CD14-positive monocyte (primary cell): ENCODE measurements at places on chromosomes 4 and X. TPM values are rescaled to one million over a fixed set of nuclear protein-coding genes. Genes with fewer than 3 reads are reported as not detected.

The SCML2 gene
- 0.27 TPM for polyA plus RNA-seq

The ALAS2 gene
- polyA plus RNA-seq = 1.1 TPM

The RCHY1 gene
- 10.7 and 23.0 TPM in 2 replicates for polyA plus RNA-seq

The ADH4 gene
- polyA plus RNA-seq = not detected in 2 replicates

The FAT1 gene
- polyA plus RNA-seq = not detected

The MED14 gene
- polyA plus RNA-seq = 15.1 and 20.4 TPM in 2 replicates

The IQCM gene
- polyA plus RNA-seq = not detected

The GPAT3 gene
- 44.2 TPM for polyA plus RNA-seq

The KLHL8 gene
- 3.6 and 7.5 TPM in 2 replicates for polyA plus RNA-seq

The RAB9A gene
- polyA plus RNA-seq = 38.1 TPM

The RS1 gene
- not detected for polyA plus RNA-seq

The NAT8L gene
- 0.01 and 0.03 TPM in 2 replicates for polyA plus RNA-seq

The MAGED4B gene
- polyA plus RNA-seq = not detected

The JCHAIN gene
- polyA plus RNA-seq = 0.41 TPM in 1 of 2 replicates, not detected in the other

The PCDH19 gene
- not detected for polyA plus RNA-seq

DNA sequence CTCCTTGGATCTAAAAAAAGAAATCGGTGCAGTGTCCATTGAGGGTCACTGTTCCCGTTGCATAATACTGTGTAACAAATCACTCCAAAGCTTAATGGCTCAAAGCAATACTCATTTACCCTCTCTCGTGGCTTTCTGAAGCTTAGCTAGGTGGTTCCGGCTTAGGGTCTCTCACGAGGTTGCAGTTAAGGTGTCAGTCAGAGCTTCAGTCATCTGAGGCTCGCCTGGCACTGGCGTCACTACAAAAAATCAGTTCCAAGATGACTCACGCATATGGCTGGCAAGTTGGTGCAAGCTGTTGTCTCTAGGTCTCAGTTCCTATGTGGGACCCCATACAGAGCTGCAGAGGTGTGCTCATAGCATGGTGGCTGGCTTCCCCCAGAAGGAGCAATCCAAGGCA is 91.0 kb downstream of the BEND2 start:
- no peak overlapping the region for H3K4me3 ChIP-seq
- H3K36me3 ChIP-seq = no peaks in the 10 kb centered on the region
- DNase-seq = no peak
- H3K4me1 ChIP-seq = no peaks in the 10 kb centered on the region
- H3K27ac ChIP-seq = no peak overlapping the region
- no peaks in the 10 kb centered on the region for H3K27me3 ChIP-seq

- no peak overlapping the region for H3K27ac ChIP-seq
- H3K4me3 ChIP-seq = no peak overlapping the region
- no peaks in the 10 kb centered on the region for H3K27me3 ChIP-seq
Observed at GRCh38 chr4:23153076-23153475, 460.3 kb downstream of the GBA3 start.

- H3K4me3 ChIP-seq = no peak overlapping the region
- DNase-seq = no peak
- no peaks in the 10 kb centered on the region for H3K27me3 ChIP-seq
Observed at GRCh38 chr4:73894001-73894400, 24.8 kb downstream of the CXCL1 start.

- peaks cover 53% of the 10 kb centered on the region for H3K4me1 ChIP-seq
- no peak overlapping the region for H3K4me3 ChIP-seq
- H3K36me3 ChIP-seq = peaks cover 17% of the 10 kb centered on the region
- peaks cover 6% of the 10 kb centered on the region for H3K27me3 ChIP-seq
Observed at GRCh38 chrX:66023385-66024091, 16.3 kb downstream of the VSIG4 start.

DNA sequence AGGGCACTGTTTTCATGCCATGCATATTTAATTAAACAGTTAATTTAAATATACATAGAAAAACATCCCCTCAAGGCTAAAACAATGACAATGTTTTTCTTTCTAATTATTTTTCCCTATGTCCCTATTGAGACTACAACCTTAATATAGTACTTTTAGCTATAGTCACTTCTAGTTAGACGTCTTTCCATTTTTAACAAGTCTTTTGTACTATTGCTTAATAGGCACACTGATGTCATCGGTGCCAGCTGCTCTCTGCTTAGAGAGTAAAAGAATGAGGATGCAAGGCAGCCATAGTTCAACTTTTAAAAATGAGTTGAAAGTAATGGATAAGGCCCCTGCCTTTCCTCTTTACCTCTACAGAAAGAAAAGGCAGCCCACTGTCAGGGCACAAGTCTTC is 191.1 kb downstream of the KCTD8 start:
- H3K27ac ChIP-seq = no peak overlapping the region
- no peak for DNase-seq
- H3K4me3 ChIP-seq = no peak overlapping the region
- H3K27me3 ChIP-seq = no peaks in the 10 kb centered on the region
- H3K36me3 ChIP-seq = no peaks in the 10 kb centered on the region

GRCh38 chr4:34108391-34108790 is 2135.9 kb downstream of the ARAP2 start:
- no peak overlapping the region for H3K27ac ChIP-seq
- no peaks in the 10 kb centered on the region for H3K36me3 ChIP-seq
- no peaks in the 10 kb centered on the region for H3K4me1 ChIP-seq
- no peak overlapping the region for H3K4me3 ChIP-seq
- DNase-seq = no peak

GRCh38 chrX:17415242-17415810 is 40.3 kb downstream of the NHS start:
- no peak for DNase-seq
- no peak overlapping the region for H3K4me3 ChIP-seq
- H3K4me1 ChIP-seq = no peaks in the 10 kb centered on the region
- H3K27ac ChIP-seq = no peak overlapping the region

DNA sequence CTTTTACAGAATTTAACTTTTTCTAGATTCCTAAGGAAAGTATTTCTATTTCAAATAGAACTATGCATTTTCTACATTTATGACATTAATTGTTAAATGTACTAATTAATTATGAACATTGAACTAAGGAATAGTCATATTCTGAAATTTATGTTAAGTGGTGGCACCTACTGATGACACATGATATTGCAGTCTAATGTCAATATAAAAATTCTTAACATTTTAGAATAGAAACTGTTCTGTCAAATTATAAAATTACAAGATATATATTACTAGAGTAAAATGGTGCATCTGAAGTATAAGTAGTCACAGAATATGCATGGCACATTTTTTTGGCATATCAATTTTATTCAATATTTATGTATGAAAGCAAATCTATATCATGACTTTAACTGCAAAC is 40.2 kb upstream of the NDNF start:
- no peak for DNase-seq
- no peak overlapping the region for H3K27ac ChIP-seq
- no peaks in the 10 kb centered on the region for H3K27me3 ChIP-seq
- H3K36me3 ChIP-seq = no peaks in the 10 kb centered on the region
- no peaks in the 10 kb centered on the region for H3K4me1 ChIP-seq
- H3K4me3 ChIP-seq = no peak overlapping the region

DNA sequence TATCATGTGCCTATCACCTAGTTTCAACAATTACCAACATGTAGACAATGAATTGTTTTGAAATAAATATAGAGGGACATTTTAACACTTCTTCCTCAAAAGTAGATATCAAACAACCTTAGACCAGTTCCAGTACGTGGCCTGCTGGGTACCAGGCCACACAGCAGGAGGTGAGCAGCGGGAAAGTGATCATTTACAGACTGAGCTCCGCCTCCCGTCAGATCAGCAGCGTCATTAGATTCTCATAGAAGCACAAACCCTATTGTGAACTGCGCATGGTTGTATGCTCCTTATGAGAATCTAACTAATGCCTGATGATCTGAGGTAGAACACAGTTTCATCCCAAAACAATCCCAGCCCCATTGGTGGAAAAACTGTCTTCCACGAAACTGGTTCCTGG is 6.5 kb downstream of the BBS7 start:
- H3K4me1 ChIP-seq = no peaks in the 10 kb centered on the region
- H3K27me3 ChIP-seq = no peaks in the 10 kb centered on the region

GRCh38 chr4:128249787-128250668 is 37.6 kb downstream of the PGRMC2 start:
- H3K4me1 ChIP-seq = no peaks in the 10 kb centered on the region
- no peak overlapping the region for H3K27ac ChIP-seq
- no peak overlapping the region for H3K4me3 ChIP-seq
- H3K36me3 ChIP-seq = no peaks in the 10 kb centered on the region
- no peak for DNase-seq

DNA sequence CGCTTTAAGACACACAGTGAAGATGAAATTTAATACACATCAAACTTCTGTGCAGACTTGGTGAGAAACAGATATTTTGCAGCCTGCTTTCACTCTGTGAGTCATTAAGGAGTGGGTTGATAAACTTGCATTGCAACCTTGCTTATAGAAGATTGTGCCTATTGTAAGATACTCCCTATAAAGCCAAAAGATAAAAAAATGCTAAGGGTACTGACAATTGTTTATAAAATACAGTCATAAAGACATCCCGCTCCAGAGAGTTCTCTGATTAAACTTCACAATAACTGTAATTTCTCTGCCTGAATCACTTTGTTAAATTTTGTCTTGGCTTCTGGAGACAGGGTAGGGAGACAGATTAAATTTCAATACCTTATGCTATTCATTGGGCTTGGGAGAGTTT is 49.1 kb downstream of the GALNT7 start:
- no peaks in the 10 kb centered on the region for H3K36me3 ChIP-seq
- no peak overlapping the region for H3K4me3 ChIP-seq
- H3K4me1 ChIP-seq = no peaks in the 10 kb centered on the region
- H3K27me3 ChIP-seq = no peaks in the 10 kb centered on the region

- no peaks in the 10 kb centered on the region for H3K36me3 ChIP-seq
- H3K27me3 ChIP-seq = no peaks in the 10 kb centered on the region
- H3K27ac ChIP-seq = no peak overlapping the region
- DNase-seq = no peak
Observed at GRCh38 chr4:89279385-89279784, 28.2 kb downstream of the GPRIN3 start.

GRCh38 chr4:68175562-68176155 is 46.0 kb upstream of the TMPRSS11F start:
- no peaks in the 10 kb centered on the region for H3K36me3 ChIP-seq
- H3K4me1 ChIP-seq = no peaks in the 10 kb centered on the region
- peak; percentile 15 for DNase-seq
- no peak overlapping the region for H3K27ac ChIP-seq
- H3K27me3 ChIP-seq = no peaks in the 10 kb centered on the region
- H3K4me3 ChIP-seq = no peak overlapping the region

DNA sequence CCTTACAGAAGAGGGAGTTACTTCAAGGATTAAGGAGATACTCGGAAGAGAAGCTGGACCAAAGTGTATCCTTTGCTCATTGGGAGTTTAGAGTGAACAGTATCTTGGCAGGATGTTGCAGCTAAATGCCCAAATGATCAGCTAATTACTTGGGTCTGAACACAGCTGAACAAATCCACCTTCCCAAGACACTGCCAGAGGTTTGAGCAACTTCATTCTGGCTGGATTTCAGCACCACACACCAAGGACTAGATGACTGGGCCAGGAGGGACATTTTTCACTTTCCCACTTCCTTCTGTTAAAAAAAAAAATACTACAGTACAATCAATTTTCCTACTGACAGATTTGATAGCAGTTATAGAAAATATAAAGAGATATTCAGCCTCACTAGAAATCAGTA is 324.6 kb downstream of the MID1IP1 start:
- no peak overlapping the region for H3K27ac ChIP-seq
- DNase-seq = no peak

GRCh38 chr4:3044870-3045819 is 29.2 kb downstream of the HTT-AS start:
- peak; percentile 97 for DNase-seq
- H3K36me3 ChIP-seq = no peaks in the 10 kb centered on the region
- H3K4me1 ChIP-seq = peaks cover 66% of the 10 kb centered on the region

DNA sequence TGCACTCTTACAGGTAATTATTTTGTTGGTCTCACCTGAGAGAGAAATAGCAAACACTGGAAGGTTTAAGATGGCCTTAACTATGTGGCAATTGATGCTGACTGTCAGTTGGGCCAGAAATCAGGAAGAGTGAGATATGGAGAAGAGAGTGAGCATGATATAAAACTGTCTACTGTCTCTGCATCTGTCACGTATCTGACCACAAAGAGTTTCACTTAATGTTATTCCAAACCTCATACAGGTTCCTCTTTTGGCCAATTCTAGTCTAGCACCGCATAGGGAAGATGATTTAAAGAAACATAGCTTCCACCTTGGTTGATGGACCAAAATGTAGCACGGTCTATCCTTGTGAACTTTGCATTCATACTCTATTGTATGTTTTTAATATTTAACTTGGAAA is 381.0 kb upstream of the BOD1L1 start:
- H3K27me3 ChIP-seq = no peaks in the 10 kb centered on the region
- DNase-seq = peak; percentile 25
- no peak overlapping the region for H3K4me3 ChIP-seq
- no peak overlapping the region for H3K27ac ChIP-seq
- H3K36me3 ChIP-seq = no peaks in the 10 kb centered on the region

DNA sequence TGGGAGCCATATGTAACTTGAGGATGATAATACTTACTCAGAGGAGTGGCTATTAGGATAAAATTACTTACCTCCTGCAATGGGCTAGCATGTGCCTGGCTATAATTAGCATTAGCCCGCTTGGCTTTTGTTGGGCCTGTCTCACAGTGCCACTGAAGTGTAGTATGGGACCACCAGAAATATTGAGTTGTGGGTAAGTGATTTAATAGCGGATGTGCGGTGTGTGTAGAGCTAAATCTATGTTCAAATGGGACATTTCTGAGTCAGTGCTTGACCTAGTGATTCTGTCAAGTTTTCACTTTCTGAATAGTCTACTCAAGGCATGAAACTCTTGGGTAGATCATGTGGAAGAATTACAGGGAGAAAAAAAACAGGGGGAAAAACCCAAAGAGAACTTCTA is 3.5 kb upstream of the CLNK start:
- H3K27me3 ChIP-seq = no peaks in the 10 kb centered on the region
- no peaks in the 10 kb centered on the region for H3K36me3 ChIP-seq
- peaks cover 24% of the 10 kb centered on the region for H3K4me1 ChIP-seq
- no peak for DNase-seq
- H3K27ac ChIP-seq = no peak overlapping the region

- no peak for DNase-seq
- no peak overlapping the region for H3K4me3 ChIP-seq
- H3K4me1 ChIP-seq = peaks cover 3% of the 10 kb centered on the region
- H3K36me3 ChIP-seq = no peaks in the 10 kb centered on the region
Observed at GRCh38 chr4:140865253-140866217, 109.3 kb upstream of the TBC1D9 start.

- no peaks in the 10 kb centered on the region for H3K27me3 ChIP-seq
- H3K36me3 ChIP-seq = peaks cover 16% of the 10 kb centered on the region
- H3K4me3 ChIP-seq = no peak overlapping the region
- no peak for DNase-seq
Observed at GRCh38 chr4:101104312-101105052, 242.8 kb downstream of the PPP3CA start.

GRCh38 chr4:156970501-156971164 is 966 bp downstream of the PDGFC start:
- DNase-seq = peak; percentile 51
- peak overlapping the region; percentile 72 for H3K4me3 ChIP-seq
- no peaks in the 10 kb centered on the region for H3K27me3 ChIP-seq
- no peaks in the 10 kb centered on the region for H3K36me3 ChIP-seq
